ENCODE measurements at places on chromosomes 16 and 17. TPM values are rescaled to one million over a fixed set of nuclear protein-coding genes. Genes with fewer than 3 reads are reported as not detected.

- DNase-seq, result no peak
These were observed 60.7 kb downstream of the HS3ST3A1 start for GRCh38 chr17:13541032-13541480.

The HOXB3 gene
- 0.70 TPM for total RNA-seq

The RNU2-1 gene
- total RNA-seq, result 3,592 TPM

The KCNJ12 gene
- 9.7 TPM for total RNA-seq

GRCh38 chr16:31452631-31453106, 6.6 kb upstream of the ARMC5 start:
- DNase-seq, result no peak

- no peak for DNase-seq
These were observed 542.2 kb downstream of the CDH11 start for GRCh38 chr16:64579712-64580111.

GRCh38 chr16:71406724-71407123, 35.1 kb downstream of the TLE7 start:
- no peak for DNase-seq

GRCh38 chr17:82170412-82170961, 42.2 kb downstream of the CCDC57 start:
- peak; percentile 62 for DNase-seq

- DNase-seq, result peak; percentile 63
These were observed 67.5 kb downstream of the SEC14L1 start for GRCh38 chr17:77208217-77208808.

The SEPTIN12 gene
- not detected for total RNA-seq

GRCh38 chr17:16975744-16976625, 4.1 kb upstream of the TNFRSF13B start:
- DNase-seq, result no peak

The KRT20 gene
- total RNA-seq, result not detected

DNA sequence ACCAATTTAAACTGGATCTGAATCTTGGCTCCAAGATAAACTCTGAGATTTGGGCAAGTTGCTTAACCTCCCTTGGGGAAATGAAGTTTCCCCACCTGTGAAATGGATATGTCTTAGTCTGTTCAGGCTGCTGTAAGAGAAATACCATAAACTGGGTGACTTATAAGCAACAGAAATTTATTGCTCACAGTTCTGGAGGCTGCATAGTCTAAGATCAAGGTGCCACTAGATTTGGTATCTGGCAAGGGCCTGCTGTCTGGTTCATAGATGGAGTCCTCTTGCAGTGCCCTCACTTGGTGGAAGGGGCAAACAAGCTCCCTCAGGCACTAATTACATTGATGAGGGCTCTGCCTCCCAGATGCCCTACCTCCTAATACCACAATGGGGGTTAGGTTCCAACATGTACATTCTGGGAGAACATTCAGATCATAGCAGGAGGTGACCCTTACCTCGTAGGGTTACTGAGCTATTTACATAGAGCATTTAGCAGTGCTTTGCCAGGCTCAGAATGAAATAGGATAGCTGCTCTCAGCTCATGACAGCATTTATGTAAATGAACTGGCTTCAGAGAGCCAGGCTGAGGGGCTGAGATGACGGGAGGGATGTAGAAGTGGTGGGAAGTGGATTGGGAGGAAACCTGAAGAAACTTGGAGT, 83.9 kb downstream of the SPECC1 start:
- no peak for DNase-seq

DNA sequence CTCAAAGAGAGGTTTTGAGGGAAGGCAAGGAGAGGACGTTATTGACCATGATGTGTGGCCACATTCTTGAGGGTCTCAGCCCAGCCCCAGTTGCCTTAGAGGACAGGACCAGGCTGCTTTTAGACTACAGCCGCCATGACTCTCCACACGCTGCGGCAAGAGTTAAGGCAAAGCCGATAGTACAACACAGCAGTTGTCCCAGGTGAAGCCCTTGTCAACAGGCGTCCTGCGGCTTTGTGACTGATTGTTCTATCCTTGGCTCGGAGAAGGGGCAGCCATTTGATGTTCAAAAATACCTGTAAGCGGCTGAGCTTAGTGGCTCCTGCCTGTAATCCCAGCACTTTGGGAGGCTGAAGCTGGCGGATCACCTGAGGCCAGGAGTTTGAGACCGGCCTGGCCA, 28.8 kb downstream of the TMEM92 start:
- no peak for DNase-seq

- no peak for DNase-seq
These were observed 89.0 kb upstream of the TMEM97 start for GRCh38 chr17:28230011-28230410.

DNA sequence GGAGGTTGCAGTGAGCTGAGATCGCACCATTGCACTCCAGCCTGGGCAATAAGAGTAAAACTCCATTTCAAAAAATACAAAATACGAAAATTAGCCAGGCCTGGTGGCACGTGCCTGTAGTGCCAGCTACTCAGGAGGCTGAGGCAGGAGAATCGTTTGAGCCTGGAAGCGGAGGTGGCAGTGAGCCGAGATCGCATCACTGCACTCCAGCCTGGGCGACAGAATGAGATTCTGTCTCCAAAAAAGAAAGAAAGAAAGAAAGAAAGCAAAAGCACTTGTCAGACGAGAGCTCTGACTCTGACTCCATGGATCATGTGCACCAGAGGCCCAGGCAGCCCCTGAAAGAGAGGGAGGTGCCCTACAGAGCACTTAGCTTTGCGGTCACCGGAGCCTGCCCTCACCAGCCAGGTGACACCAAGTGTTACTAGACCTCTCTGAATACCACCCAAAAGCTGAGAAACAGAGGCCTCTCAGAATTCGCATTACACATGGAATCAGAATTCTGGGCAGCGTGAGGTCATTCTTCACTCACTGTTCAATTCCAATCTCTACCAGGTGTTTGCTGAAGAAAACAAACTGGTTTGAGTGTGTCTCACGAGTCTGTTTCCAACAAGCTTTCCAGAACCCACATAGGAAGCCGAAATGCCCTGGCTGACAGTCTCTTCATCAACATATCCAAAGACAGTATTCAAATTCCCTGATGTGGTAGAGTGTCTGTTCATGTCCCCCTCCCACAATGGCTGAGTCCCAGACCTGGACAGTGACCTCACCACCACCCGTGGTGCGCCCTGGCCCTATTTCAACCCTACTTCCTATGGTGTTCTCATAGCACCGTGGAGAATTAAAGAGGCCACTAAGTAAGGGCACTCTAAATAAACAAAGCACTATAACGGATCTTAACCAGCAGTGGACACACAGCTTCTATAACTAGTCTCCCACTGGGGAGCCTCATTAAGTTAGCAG, 1.5 kb downstream of the FLCN start:
- DNase-seq, result no peak

GRCh38 chr17:36890398-36891168, 46.7 kb upstream of the LHX1 start:
- no peak for DNase-seq

DNA sequence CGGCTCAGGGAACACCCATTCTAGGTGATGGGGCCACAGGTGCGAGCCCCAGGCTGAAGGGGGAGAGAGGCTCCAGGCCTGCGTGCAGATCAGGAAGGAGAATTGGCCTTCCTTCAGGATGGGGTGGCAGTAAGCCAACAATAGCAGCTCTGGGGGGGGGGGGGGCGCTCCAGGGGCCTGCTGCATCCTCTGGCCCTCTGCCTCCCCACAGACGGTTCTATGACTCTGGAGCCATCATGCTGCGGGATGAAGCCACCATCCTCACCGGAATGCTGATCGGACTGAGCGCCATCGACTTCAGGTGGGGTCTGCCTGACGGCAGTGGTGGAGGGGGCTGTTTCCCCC, 6.1 kb downstream of the RUNDC3A start:
- no peak for DNase-seq

The NEUROD2 gene
- total RNA-seq, result not detected
